ENCODE measurements at places on chromosomes 1 and 21.

GRCh38 chr1:233884461-233885151 lies 19.9 kb upstream of the SLC35F3 start:
- no peak for DNase-seq

DNA sequence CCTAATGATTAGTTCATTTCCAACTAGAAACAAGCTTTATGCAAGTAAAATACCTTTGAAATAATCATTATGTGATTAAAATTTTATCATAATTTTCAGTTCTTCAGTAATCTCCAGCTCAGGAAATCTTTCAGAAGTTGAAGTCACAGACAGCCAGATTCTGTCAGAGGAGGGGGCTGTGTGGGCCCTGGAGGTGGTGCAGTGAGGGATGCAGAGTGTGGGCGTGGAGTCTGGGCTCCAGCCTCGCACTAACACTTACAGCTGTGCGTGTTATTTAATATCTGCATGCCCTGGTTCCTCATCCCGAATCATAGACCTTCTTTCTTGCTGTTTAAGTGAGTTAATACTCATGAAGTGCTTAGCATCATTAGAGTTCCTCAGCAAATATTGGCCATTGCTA lies 23.9 kb downstream of the WDR64 start:
- no peak for DNase-seq

- DNase-seq = peak; percentile 35
Observed at GRCh38 chr1:157193702-157194391, 55.7 kb upstream of the ETV3 start.

DNA sequence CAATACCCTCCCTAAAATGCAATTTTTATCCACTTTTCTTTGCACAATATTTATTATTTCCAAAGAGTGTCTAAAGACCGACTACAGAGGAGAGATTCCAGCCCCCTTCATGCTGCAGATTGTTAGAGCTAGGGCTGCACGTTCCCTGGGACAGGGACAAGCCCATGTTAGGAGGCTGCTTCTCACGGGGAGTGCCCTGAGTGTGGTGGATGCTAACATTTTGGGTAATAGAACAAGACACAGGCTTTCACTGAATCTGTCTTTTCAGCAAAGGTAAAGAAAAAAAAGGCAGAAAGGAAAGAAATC lies 125.4 kb downstream of the RIPK4 start:
- DNase-seq = no peak

- DNase-seq = no peak
Observed at GRCh38 chr21:25891596-25891995, 156.8 kb downstream of the GABPA start.

GRCh38 chr1:162913345-162913744 lies 52.4 kb upstream of the CCDC190 start:
- no peak for DNase-seq

Measured in CMK (cell line).